Neural cell (in vitro differentiated cells): ENCODE measurements at places on chromosomes 12 and 14. TPM values are rescaled to one million over a fixed set of nuclear protein-coding genes. Genes with fewer than 3 reads are reported as not detected.

TMEM119 gene
- not detected in 2 replicates for polyA plus RNA-seq

CPNE8 gene
- 1.9 and 10.2 TPM in 2 replicates for polyA plus RNA-seq

DHRS2 gene
- polyA plus RNA-seq, result 1.3 and 2.1 TPM in 2 replicates

B4GALNT1 gene
- polyA plus RNA-seq, result 99.9 and 152 TPM in 2 replicates

RAB3IP gene
- 23.4 and 24.6 TPM in 2 replicates for polyA plus RNA-seq

MYBPC1 gene
- 0.20 TPM in 1 of 2 replicates, not detected in the other for polyA plus RNA-seq

CCDC92 gene
- polyA plus RNA-seq, result 11.3 and 12.4 TPM in 2 replicates

FAIM2 gene
- 4.0 and 5.3 TPM in 2 replicates for polyA plus RNA-seq

TMTC1 gene
- polyA plus RNA-seq, result 7.4 and 10.0 TPM in 2 replicates

VASH1 gene
- 26.8 and 29.4 TPM in 2 replicates for polyA plus RNA-seq

OR10AD1 gene
- polyA plus RNA-seq, result not detected in 2 replicates

DIO2 gene
- 1.3 and 2.1 TPM in 2 replicates for polyA plus RNA-seq
